HEK293T (cell line): ENCODE measurements at places on chromosomes 7 and 10.

DNA sequence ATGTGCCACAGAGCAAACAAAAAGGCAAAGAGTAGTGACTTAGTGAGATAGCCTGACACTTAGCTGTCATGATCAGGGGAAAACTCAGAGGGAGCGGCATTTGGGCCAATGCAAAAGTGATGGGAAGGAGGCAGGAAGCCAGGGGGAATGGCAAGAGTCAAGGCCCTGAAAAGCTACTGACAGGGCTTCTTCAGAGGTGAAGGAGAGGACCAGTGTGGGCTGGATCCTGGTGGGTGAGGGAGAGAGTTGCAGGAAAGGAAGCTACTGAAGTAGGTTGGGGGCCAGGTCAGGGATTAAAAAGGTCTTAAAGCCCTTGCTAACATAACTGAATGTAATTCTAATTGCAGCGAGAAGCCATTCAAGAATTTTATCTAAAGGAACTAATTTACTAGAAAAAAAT is 117.0 kb downstream of the AASS start:
- no peak for DNase-seq

DNA sequence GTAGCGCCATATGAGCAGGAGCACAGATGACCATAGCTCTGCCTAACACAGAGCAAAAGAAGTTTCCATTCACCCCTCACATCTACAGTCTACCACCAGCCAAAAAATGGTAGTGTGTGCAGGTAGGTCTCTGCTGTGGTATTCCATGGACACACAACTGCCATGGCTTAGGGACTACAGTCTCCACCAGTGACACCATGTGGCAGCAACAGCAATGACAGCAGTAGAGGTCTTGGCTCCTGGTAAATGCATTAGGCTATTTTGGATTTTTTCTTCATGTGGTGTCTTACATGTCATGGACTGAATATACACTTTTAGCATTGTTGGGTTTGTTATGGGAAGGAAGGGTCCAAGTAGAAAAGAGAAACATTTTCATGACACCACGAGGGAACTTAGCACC is 70.1 kb upstream of the CABCOCO1 start:
- DNase-seq: peak; percentile 50

GRCh38 chr7:144736880-144737493 is 98.9 kb downstream of the TPK1 start:
- no peak for DNase-seq

GRCh38 chr7:129719980-129720732 is 108.6 kb downstream of the NRF1 start:
- DNase-seq: no peak

- no peak for DNase-seq
Observed at GRCh38 chr7:148318102-148318811, 272.3 kb upstream of the C7orf33 start.

- no peak for DNase-seq
Observed at GRCh38 chr10:77770081-77770867, 132.7 kb upstream of the KCNMA1 start.

GRCh38 chr7:132030086-132030568 is 473.7 kb upstream of the PODXL start:
- DNase-seq: no peak

DNA sequence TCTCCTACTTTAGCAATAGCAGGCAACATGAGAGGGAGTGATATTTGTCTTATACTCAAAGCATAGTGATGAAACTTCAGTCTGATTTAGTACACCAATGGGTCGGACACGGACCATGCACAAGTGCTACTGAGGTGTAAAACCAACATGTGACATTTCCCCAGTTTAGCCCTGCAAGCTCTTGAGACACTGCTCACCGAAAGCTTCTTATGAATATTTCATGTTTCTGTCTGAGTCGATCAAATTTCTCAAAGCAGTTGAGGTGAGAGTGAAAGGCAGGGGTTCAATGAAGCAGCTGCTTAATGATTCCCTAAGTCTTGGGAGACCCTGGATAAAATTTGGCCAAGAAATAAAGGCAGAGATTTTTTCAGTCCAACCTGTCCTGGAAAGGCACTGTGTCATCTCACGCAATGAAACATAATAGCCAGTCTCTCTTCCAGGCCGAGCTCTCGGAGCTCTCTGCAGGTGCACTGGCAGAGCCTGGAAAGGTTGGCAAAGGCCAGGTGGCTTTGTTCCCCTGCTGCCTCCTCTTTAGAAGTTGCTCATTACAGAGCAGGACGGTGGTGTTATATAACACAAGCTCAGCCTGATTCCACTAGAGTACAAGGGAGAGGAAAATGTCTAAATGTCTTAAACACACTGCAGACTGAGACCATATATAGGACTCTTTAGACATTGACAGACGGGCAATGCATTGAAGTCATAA is 33.9 kb upstream of the XPNPEP1 start:
- DNase-seq: no peak

DNA sequence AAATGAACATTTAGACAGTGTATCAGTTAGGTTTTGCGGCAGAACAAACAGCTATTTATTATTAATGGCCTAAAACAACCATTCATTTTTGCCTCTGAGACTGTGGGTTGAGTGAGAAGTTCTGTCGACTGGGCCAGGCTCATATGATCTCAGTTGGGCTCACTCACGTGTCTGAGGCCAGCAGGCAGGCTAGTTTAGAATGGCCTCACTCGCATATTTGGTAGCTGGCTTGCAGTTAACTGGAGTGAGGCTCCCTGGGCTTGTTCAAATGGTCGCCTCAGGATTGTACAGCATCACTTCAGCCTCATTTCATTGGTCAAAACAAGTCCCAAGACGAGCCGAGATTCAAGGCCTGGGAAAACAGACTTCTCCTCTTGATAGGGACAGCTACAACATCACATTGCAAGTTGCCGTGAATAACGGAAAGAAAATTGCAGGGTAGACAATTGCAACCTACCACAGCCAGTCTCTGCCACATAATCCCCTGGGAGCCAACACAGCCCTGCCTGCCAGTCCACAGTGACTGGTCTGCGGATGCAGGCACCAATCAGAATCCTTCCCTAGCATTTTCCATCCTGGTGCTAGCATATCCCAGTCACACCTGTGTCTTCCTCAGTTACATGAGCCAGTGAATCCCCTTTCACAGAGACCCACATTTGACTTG is 23.1 kb upstream of the PPIF start:
- DNase-seq: no peak

GRCh38 chr7:45882465-45882810 is 5.8 kb upstream of the IGFBP1 start:
- DNase-seq: no peak

DNA sequence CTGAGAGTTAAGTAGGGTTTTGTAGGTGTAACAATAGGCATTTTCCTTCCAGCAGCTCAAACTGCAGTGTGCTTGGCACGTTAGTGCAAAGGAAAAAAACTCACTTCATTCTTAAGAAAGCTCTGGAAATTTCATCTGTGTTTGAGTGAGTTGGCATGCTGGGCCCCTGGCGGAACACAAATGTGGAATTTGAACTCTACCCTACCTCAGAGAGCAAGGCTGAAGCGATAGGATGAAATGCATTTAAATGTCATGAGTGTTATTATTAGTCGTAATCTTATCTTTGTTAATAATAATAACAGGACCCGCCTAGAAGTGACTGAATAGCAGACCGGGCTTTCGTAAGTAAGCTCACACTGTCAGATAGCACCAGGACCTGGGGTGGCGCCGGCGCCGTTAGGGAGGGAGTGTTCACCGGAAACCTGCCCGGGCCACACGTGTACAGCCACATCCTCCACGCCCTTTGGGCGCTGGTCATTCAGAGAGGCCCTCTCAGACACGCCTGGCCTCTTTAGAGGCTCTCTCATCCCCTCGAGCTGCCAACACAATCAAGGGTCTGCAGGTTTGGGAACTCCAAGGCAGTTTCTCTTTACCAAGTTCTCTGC is 63.5 kb downstream of the GRK5 start:
- no peak for DNase-seq
